Kidney capillary endothelial cell (primary cell): ENCODE measurements at places on chromosomes 2 and 18.

GRCh38 chr18:80104364-80104779, 4.7 kb upstream of the ADNP2 start:
- DNase-seq: no peak

DNA sequence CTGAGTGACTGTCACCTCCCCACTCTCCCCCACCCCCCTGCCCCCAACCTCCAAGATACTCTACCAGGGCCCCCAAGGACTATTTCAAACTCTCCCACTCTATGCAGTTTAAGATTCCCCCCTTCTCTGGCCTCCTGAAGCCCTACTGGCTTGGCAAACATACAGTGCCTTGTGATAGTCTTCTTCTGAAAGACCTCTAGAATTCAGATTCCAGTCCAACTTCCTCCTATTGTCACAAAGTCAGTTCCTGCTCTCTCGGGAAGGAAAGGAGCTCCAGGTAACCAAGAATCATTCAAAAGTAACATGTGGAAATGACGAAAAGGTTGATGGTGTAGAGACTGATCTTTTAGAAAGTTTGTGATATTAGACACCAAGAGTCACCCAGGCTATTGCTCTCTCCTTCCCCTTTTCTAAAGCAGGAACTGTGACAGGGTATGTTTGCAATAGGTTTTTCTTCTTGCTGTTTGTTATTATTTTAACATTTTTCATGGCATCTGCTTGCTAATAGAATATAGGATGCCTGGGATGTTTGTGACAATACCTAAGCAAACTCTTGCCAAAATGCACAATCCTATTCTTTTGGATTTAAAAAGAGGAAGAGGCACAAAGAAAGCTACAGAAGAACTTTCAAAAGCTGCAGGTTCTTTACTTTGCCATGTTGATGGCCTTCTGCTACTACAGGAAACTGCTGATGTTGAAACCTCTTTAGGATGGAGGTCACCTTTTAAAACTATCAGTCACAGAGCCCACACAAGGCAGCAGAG, 93.5 kb upstream of the MGAT4A start:
- DNase-seq: no peak

GRCh38 chr18:13879492-13879891, 35.8 kb downstream of the MC2R start:
- no peak for DNase-seq

DNA sequence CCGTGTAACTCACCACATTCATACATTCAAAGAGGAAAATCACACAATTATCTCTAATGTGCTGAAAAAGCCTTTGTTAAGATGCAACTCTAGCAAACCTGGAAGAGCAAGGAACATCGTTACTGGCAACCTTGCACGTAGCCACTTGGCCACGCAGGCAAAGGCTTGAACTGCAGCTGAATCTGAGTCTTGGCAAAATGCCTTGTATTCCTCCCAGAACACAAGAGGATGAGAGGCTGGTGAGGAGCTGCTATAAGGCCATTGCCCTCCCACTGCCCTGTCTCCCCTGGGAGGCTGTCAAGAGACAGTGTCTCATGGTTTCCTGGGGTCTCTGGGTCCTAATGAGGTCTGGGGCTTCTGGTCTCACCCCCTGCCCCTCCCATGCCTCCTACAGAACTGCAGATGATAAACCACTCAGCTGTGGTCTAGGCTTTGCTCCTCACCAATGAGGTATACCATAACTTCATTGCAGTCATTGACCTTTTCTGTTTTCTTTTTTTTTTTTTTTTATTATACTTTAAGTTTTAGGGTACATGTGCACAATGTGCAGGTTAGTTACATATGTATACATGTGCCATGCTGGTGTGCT, 141.4 kb downstream of the SPP2 start:
- DNase-seq: no peak

- DNase-seq: no peak
These were observed 54.7 kb downstream of the ST6GAL2 start for GRCh38 chr2:106831241-106831640.

DNA sequence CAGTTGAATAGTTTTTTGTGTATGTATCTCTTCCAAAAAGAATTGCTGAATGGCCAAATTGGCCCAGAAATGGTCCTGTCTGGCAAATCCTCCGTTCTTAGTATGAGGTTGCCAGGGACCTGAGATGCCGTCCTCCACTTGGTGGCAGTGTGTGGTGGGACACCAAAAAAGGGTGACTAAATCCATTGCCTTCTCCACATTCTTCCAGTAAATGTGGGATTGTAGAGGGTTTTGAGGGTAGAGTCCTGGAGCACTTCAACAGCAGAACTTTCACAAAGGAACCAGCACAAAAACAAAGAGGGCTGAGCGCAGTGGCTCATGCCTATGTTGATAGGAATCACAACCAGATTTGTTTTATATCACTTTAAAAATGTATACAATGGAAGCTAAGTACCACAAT, 199.9 kb downstream of the BCL2 start:
- DNase-seq: no peak

DNA sequence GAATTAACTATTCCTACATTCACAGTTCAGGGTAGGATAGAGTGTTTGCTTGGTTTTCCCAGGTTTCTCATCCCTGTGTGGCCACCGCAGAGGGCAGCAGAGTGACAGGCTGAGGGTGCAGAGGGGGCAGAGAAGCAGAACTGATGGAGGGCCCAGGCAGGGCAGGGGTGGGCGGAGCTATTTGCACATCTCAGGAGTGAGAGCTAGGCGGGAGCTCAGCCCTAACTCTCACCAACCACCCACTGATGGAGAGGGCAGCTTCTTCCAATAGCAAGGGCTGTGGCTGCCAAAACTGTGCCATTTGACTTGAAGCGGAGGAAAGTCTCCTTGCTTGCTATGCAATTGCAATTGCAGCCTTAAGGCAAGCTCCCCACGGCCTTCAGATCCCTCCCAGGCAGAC, 12.0 kb upstream of the DARS1 start:
- DNase-seq: no peak

- DNase-seq: no peak
These were observed 71.8 kb downstream of the GDF7 start for GRCh38 chr2:20738772-20739171.

DNA sequence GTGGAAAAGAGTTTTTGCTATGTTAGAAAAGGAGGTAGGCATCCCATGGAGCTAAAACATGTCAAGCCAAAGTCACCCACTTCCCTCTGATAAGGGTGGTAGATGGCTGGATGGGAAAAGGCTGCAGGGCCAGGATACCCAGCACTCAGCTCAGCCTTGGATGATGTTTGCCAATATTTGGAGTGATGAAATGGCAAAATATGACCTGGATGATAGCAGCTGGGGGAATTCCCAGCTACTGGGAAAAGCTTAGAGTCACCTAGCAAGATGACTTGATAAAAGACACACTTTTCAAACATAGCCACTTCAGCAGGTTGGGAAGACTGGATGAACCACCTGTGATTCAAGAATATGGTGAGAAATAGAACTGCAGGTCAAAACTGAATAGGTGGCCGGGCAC, 10.1 kb downstream of the RFX8 start:
- DNase-seq: no peak

DNA sequence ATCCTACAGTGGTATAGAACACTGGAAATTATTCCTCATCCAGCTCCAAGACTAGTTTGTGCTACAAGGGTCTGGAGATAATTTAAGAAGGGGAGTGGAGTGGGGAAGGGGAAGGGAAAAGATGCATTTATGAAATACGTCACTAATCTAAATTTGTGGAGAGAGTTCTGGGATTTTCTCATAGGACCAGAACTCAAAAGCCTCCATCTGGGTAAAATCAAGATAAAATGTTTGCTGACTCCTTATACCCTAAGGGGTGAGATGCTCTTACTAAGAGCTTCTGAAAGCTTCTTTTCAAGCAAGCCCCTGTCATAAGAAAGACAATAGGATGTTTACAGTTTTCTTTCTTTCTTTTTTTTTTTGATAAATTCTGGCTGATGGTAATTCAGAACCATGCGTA, 88.5 kb upstream of the RBMS1 start:
- DNase-seq: no peak
